ENCODE measurements at places on chromosomes 2 and 18. TPM values are rescaled to one million over a fixed set of nuclear protein-coding genes. Genes with fewer than 3 reads are reported as not detected.

Gene CRYGD
- not detected for total RNA-seq

Gene LHCGR
- total RNA-seq: not detected

Gene MOGAT1
- not detected for total RNA-seq

Gene PAX3
- 2.3 TPM for total RNA-seq

Gene FAM136A
- 35.0 TPM for total RNA-seq

All from osteocyte (in vitro differentiated cells).